ENCODE measurements at places on chromosomes 5 and 9. TPM values are rescaled to one million over a fixed set of nuclear protein-coding genes. Genes with fewer than 3 reads are reported as not detected.

PCDHGA9 gene
- total RNA-seq = 4.3 TPM

GDA gene
- total RNA-seq = not detected

- no peaks in the 10 kb centered on the region for H3K36me3 ChIP-seq
- H3K4me3 ChIP-seq = no peak overlapping the region
- H3K4me1 ChIP-seq = no peaks in the 10 kb centered on the region
- DNase-seq = no peak
- no peaks in the 10 kb centered on the region for H3K27me3 ChIP-seq
- H3K27ac ChIP-seq = no peak overlapping the region
These were observed 15.8 kb upstream of the GLIPR2 start for GRCh38 chr9:36120705-36121104.

DNA sequence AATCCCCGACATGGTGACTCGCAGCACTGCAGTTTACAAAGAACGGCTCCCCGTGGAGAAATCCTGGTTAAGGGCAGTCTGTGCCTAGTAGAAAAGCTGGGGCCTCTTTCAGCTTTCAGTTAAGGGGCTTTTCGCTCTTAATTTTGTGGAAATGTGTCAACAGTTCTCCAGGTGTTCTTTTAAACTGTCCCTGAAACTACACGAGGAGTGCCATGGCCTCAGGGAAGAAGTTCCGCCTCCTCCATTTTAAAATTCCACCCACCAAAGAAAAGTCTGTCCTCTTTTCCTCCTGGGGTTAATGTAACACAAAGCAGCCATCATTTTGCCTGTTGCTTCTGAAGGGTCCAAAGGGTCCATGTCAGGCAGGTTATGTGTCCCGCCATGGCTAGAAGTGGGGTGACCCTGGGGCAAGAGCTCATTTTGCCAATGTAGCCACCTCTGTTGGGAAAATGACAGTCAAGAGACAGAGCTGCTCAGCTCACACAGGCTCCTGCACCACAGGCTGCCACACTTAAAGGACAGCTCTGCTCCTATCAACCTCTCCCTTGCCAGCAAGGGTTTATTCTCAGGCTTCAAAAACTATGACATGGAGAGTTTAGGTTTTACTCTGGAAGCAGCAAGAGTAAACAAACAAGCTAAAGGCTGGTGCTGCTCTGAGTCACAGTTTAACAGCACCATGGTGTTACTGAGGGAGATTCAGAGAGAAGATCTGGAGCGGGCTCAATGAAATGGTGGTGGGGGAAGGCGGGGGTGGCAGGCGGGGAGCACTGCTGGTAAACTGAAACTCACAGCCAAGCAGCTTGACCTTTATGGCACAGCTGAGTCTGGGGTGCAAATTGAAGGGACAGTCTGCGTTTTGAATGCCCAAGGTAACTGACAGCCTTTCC lies 3.2 kb downstream of the WHRN start:
- H3K27me3 ChIP-seq = no peaks in the 10 kb centered on the region
- H3K36me3 ChIP-seq = no peaks in the 10 kb centered on the region
- no peak for DNase-seq
- peak overlapping the region; percentile 82 for H3K27ac ChIP-seq

GRCh38 chr5:116930616-116931015 lies 356.0 kb upstream of the SEMA6A start:
- H3K4me3 ChIP-seq = no peak overlapping the region
- H3K27ac ChIP-seq = no peak overlapping the region
- H3K4me1 ChIP-seq = no peaks in the 10 kb centered on the region
- no peaks in the 10 kb centered on the region for H3K36me3 ChIP-seq
- H3K27me3 ChIP-seq = no peaks in the 10 kb centered on the region

SFXN1 gene
- total RNA-seq = 28.2 TPM

All from spleen (tissue), 13 donors.